Lung (tissue), 17 donors: ENCODE measurements at places on chromosomes 1 and 21. TPM values are rescaled to one million over a fixed set of nuclear protein-coding genes. Genes with fewer than 3 reads are reported as not detected.

The PYGO2 gene
- 17.9 TPM for total RNA-seq

The SLFNL1 gene
- 9.2 TPM for total RNA-seq

The HMGCS2 gene
- total RNA-seq: 0.52 TPM

The KRTAP19-1 gene
- total RNA-seq: not detected

The TEKT2 gene
- 40.2 TPM for total RNA-seq

The PLA2G2C gene
- 0.09 TPM for total RNA-seq

The ANGPTL1 gene
- total RNA-seq: 18.4 TPM

The HRNR gene
- not detected for total RNA-seq

The S100A7 gene
- total RNA-seq: not detected

The CLCNKB gene
- 0.37 TPM for total RNA-seq

The GPR157 gene
- 10.0 TPM for total RNA-seq

The SYDE2 gene
- total RNA-seq: 48.9 TPM

The WDR64 gene
- total RNA-seq: not detected
